ENCODE measurements at places on chromosomes 11 and 22.
A peak's percentile ranks its signal among the peaks of the same experiment; 100 is the strongest.

DNA sequence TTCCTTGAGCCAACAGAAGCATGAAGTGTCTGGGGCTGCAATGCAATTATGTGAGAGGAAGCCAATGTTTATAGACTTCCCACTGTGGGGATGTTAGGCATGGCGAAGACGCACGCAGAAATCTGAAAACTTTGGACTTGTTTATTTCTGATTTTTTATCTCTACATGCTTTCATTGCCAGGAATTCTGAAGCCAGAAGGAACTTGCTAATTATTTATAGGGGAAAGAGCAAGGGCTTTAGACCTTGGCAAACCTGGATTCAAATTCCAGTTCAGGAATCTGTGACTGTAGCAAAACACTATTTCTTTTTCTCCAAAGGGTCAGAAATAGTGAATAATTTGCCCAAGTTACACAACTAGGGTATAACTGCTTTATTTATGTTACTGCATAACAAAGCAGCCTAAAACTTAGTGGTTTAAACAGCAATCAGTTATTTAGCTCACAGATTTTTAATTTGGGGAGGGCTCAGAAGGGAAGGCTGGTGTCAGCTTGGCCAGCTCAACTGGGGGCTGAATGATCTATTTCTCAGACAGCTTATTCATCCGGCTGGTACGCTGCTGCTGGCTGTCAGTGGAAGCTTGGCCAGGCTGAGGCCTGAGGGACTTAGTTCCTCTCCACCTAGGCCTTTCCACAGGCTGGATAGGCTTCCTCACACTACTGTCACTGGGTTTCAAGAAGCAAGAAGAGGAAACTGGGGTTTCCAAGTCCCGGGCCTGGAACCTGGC is 1.9 kb upstream of the OR6Q1 start:
- no peak for DNase-seq

DNA sequence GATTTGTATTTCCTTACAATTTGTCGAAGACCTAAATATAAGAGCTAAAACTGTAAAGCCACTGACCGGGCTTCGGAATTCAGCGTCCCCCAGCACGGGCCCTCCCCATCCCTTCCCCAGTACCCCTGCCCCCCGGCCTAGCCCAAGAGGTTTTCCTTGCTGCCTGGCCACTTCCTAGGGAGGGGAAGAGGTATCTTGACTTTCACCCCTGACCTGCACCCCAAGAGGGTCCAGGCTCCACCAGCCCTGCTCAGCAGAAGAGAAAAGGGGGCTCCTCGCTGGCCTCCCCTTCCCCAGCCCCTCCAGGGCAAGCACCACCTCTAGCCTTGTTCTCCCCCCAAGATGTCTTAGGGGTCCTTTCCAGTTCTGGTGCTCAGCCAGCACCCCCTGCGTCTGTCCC is 26.1 kb upstream of the CARS1 start:
- DNase-seq: no peak

DNA sequence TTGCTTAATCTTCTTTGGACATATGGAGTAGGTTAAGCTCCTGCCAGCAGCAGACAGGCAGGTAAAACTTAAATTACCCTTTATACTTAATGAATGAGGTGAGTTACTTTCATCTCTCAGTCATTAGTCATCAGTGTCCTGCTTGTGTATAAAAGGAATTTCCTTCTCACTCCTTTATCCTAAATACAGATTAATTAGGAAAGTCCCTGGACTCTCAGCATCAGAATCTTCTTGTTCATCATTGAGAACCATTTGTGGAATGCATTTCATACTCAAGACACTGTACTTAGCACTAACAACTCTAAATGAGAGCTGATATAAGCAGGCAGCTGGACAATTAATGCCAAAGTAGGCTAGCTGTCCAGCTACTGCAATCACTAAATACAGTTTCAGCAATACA is 630.4 kb downstream of the METTL15 start:
- no peak for DNase-seq

GRCh38 chr11:36427079-36427478 is 83.0 kb downstream of the TRAF6 start:
- no peak for DNase-seq

- DNase-seq: no peak
These were observed 37.3 kb upstream of the SLC22A12 start for GRCh38 chr11:64553554-64554201.

DNA sequence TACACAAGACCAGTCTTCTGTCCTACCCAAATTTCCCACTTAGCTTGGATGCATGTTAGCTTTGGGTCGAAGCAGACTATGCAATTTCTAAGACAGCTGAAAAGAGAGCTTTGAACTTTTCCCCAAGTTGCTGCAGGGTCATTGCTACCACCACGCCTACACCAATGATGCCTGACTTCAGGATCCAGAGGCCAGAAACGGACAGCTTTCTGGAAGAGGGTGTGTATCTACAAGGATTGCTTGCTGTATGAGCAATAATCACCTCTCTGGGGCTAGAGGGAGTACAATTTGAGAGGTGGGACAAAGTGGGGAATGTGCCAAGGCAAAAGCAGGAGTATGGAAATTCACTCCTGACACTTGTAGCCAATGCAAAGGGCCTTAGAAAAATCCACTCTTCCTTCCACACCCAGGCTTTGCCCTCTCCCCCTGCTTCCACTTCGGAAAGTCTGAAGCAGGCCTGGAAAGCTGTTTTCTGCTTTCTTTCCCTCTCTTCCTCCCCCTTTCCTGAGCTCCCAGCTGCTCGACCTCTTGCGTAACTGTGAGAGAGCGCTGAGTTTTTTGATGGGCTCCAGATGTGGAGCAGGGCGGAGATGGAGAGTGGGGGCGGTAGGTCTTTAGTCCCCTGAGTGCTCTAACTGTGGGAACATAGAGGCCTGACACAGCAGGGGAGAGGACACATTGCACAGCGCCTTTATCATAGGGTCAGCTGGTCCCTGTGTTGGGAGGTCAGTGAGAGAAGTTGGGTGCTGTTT is 2.1 kb upstream of the PHLDB1 start:
- DNase-seq: peak; percentile 96

GRCh38 chr11:131888230-131888855 is 517.9 kb downstream of the NTM start:
- DNase-seq: peak; percentile 72

GRCh38 chr11:65503949-65504673 is 5.3 kb downstream of the MALAT1 start:
- DNase-seq: no peak

GRCh38 chr11:65206901-65207300 is 25.2 kb downstream of the CAPN1 start:
- no peak for DNase-seq

- DNase-seq: no peak
These were observed 49.5 kb downstream of the LMO2 start for GRCh38 chr11:33842236-33842915.

DNA sequence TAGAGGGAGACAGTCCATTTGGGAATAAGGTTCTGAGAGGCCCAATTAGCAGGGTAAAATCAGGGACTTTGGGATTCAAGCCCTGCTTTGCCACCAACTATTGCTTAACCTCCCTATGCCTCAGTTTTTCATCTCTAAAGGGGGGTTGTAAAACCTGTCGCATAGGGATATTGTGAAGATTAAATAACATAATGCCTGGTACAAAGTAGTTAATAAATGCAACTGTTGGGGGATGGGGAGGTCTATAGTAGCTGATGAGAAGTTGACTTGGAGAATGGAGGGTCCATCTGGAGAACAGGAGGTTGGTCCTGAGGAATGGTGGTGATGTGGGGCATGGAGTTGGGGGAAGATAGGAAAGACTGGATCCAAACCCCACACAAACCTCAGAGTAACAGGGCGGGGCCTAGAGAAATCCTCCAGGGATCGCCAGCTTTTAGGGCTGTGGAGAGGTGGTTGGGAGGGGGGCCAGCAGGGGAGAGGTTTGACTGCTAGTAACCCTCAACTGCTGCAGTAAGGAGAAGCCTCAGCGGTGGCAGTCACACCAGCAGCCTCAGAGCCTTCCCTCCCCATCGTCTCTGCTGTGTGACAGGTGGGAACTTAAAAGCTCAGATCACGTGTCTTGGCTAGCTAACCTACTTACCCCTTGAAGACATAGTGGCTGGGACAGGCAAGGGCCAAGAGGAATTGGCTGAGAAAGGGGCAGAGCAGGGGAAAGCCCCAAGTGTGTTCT is 1.1 kb upstream of the ABCG4 start:
- DNase-seq: no peak

DNA sequence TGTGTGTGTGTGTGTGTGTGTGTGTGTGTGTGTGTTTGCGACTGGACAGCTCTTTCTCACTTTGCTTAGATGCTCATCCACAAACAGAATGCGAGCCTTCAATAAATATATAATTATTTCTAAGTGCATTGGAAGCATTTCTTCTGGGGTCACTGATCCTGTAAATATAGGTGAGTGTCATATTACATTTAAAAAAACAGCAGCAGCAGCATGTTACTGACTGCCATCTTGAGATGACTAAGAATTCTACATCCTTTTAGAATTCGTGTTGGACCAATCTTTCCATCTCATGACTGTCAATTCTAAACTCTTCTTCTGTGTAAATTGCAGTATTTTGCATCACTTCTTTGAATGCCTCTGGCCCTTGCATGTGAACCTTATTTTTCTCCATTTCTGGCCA is 238.0 kb upstream of the DDI1 start:
- no peak for DNase-seq

DNA sequence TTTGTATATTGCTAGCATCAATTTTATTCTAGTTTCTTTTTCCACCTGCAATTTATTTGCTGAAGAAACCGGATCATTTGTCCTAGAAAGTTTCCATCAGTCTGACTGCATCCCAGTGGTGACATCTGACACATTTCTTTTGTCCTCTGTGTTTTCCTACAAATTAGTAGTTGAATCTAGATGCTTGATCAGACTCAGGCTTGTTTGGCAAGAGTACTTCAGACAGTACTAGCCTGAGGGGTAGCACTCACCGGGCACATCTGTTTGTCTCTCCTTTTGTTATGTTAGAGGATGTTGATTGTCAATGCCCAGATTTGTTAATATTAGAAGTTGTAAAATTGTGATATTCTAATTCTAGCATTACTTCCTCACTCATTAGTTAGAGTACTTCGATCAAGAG is 204.8 kb downstream of the SWAP70 start:
- no peak for DNase-seq

GRCh38 chr22:38436629-38437395 is 18.2 kb downstream of the KCNJ4 start:
- no peak for DNase-seq

DNA sequence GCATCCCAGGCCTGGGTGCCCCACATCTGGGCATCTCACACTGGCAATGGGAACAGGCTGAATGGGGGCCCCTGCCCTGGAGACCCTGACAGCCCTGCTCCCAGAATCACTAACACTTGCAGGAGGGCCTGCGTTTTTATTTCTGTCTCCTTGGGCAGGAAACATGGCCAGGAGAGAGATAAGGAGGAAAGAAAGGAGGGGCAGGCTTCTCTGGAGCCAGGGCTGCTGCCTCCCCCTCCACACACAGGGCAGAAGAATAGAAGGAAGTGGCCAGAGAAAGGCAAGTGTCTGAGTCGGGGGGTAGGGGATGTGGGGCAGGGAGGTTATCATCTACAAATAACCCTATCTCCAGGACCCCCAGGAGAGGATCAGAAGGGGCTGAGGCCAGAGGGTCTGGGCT is 25.5 kb upstream of the TSPAN18 start:
- no peak for DNase-seq

DNA sequence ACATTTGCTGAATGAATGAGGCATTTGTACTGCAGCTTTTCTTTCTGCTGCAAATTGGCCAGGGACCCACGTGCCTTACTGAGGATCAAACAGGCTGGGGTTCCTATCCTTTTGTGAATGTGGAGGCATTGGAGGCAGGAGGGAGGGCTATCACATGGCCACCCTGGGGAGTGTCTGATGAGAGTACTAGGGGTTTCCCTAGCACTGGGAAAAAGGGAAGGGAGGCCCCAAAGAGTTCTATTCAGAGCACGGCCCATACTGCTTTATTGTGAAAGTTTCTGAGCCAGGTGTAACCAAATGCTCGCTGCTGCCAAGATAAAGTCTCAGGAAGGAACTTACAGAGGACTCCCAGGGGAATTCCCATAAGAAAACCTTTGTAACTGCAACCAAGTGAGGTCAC is 78.4 kb upstream of the ANO1 start:
- DNase-seq: no peak

GRCh38 chr22:19705181-19705934 is 8.9 kb upstream of the SEPTIN5 start:
- DNase-seq: no peak

- DNase-seq: no peak
These were observed 48.4 kb upstream of the MUC15 start for GRCh38 chr11:26620282-26621045.

DNA sequence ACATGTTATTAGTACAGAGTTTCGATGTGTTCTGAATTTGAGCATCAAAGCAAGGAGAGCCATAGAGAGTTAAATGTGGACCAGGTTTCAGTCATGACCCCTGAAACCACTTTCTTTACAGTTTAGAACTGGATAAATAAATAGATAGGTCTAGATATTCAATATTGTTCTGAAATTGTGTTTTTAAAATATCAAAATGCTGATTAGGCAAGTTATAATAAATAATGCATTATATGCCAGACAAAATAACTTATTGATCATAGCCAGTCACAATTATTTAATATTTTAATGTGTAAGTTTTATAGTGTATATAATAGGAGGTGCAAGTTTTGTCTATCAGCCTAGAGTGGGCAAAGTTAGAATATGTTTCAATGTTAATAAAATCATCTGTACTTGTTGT is 569.5 kb downstream of the METTL15 start:
- no peak for DNase-seq

DNA sequence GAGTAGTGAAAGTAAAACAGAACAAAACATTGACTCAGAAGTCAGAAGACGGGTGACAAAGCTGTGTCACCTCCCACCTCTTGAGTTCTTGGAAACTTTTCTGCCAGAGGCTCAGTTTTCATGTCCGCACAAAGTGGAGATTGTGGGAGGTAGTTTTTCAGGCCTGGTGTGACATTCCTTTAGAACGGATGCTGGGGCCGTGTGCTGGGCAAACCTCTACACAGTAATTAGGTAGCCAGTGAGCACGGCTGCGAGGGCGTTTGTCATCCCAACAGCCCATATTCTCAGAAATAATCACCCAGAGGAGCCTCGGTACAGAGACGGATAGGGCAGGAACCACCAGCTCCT is 1054.4 kb downstream of the TBC1D22A start:
- no peak for DNase-seq

DNA sequence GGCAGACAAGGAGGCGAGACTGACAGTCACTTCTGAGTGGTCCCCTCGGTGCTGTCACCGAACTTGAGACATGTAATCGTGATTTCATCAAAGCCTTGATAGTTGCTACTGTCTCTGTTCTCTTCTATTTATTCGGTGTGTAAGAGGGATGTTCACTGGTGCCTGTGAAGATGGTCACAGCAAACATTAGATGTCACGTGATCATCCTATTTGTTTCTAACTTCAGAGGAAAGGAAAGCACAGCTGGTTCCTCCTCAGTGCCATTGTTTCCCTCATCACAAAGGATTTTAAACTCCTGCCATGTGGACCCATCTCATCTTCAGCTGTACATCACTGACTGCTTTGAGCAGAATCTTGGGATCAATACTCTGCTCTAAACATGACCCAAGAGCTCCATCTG is 73.1 kb upstream of the CLMP start:
- DNase-seq: no peak
